ENCODE measurements at places on chromosomes 16 and 17. TPM values are rescaled to one million over a fixed set of nuclear protein-coding genes. Genes with fewer than 3 reads are reported as not detected.

SLC38A8 gene
- not detected for total RNA-seq

INCA1 gene
- total RNA-seq = 2.2 TPM

DNA sequence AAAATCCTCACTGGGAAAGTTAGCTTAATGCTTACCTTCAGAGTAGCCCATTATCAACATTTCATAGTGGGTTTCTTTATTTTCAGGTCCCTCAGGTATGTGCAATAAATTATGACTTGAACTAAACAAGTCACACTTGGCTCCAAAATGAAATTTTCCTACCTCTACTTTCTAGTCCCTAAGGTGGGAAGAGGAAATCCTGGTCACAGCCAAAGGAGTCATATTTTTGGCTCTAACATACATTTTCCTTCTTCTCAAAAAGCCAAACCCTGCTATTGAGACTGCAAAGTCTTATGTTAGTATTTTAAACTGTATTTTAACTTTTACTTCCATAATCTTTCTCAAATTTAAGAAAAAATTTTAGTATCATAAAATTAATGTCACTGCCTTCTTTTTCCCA is 128.9 kb downstream of the BRIP1 start:
- no peak overlapping the region for H3K27ac ChIP-seq
- no peak overlapping the region for H3K4me3 ChIP-seq
- peaks cover 2% of the 10 kb centered on the region for H3K27me3 ChIP-seq
- H3K4me1 ChIP-seq = no peaks in the 10 kb centered on the region
- peaks cover 3% of the 10 kb centered on the region for H3K36me3 ChIP-seq
- no peak for DNase-seq

TMEM88 gene
- 13.6 TPM for total RNA-seq

DNA sequence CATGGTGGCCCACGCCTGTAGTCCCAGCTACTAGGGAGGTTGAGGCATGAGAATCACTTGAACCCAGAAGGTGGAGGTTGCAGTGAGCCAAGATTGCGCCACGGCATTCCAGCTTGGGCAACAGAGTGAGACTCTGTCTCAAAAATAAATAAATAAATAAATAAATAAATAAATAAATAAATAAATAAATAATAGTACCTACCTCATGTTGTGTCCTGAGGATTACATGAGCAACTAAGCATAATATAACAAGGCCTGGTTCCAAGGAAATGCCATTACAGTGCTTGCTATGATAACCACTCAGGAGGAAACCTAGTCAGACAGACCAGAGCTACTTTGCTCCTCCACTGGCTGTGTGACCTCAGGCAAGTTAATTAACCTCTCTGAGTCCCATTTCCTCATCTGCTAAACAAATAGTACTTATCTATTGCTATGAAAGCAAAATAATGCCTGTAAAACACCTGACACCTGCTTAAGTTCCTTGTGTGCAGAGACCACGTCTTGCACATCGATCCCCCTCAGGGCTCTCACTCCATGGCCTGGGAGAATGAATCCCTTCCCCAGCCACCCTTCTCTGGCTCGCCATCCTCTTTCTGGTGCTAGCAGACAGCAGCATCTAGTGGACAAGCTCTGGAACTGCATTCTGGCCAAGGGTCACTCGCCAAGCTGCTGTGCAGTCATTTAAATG is 7.5 kb downstream of the EPOP start:
- no peak overlapping the region for H3K4me3 ChIP-seq
- no peak overlapping the region for H3K27ac ChIP-seq
- DNase-seq = peak; percentile 74

DNA sequence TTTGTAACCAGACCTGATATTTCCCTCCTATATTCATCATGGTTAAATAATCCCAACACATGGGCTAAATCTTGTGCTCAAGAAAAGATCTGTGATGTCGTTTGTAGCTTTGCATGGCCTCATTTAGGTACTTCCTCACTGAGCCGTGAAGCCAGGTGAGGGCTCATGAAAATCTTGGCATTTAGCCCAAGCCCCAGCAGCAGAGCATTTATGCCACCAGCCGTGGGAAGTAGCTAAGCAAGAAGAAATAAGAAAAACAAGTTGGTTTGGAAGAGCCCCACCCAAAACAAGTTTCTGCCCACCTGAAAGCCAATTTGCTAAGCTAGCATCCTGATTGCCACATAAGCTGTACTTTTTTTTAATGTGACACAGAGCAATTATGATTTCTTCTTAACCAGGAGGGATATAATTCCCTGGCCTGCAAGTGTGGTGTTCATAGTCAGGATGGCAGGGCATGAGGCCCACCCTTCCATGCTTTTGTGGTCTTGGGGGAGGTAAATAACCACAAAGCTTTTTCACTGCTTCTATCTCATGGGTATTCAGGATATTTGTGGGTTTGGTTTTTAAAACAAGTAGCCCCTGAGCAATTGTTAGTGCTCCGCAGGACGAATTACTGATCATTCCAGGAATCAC is 10.5 kb downstream of the TMIGD1 start:
- DNase-seq = no peak
- no peaks in the 10 kb centered on the region for H3K36me3 ChIP-seq
- H3K27ac ChIP-seq = no peak overlapping the region
- H3K4me1 ChIP-seq = peaks cover 7% of the 10 kb centered on the region
